ENCODE measurements at places on chromosomes 6 and 20.

GRCh38 chr6:81308577-81309279 lies 443.8 kb downstream of the TENT5A start:
- no peak for DNase-seq

DNA sequence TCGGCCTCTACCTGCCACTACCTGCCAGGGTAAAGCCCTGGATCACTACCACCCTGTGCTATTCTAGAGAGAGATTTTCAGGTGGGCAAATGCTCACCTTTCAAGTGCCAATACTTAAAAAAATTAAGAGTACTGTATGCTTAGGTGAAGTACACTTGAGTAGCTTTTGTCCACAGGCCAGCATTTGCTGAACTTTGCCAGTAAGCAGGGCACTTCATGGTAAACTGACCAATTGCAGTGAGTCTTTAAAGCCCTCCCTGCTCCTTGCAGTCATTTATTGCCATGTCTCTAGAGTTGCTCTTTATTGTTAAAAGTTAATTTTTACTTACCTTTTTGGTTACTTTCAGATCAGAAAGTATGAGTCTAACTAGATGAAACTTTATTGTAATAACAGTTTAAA lies 58.5 kb downstream of the PLAGL1 start:
- DNase-seq: no peak

DNA sequence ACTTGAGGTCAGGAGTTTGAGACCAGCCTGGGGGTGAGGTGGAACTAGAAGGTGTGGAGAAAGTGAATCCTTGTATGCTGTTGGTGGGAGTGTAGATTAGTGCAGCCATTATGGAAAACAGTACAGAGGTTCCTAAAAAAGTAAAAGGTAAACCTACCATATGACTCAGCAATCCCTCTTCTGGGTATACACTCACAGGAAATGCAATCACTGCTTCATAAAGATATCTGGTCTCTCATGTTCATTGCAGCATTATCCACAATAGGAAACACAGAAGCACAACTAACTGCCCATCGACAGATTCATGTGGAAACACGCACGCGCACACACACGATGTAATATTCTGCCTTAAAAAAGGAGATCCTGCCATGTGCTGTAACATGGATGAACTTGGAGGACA lies 66.7 kb downstream of the CDC5L start:
- no peak for DNase-seq

DNA sequence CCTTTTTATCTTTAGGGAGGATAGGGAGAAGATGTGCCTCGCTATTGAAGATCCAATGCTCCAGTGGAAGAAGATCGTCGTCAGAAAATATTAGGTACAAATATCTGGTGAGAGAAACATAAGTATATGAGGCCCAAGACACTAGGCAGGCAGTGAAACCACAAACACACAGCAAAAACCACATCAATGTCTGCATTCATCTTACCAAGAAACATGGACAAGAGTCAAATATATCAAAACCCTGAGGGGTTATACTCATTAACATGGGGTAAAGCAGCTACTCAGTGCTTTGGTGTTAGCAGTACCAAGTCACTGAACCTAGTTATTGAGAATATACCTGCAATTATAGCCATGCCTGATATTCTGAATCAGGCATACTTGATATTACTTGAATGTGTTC lies 101.4 kb upstream of the FAM184A start:
- DNase-seq: no peak

DNA sequence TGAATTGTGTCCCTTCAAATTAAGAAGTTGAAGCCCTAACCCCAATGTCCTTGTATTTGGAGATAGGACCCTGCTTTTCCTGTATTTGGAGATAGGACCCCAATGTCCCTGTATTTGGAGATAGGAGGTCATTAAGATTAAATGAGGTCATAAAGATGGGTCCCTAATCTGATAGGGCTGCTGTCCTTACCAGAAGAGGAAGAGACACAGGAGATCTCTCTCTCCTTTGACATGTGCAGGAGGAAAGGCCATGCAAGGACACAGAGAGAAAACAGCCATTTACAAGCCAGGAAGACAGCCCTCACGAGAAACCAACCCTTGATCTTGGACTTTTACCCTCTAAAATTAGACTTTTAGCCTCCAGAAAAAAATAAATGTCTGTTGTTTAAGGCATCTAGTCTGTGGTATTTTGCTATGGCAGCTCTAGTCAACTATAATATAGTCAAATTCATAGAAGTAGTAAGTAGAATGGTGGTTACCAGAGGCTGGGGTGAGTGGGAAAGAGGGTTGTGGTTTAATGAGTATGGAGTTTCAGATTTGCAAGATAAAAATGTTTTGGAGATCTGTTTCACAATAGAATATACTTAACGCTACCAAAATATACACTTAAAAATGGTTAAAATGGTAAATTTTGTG lies 59.3 kb downstream of the UBE3D start:
- no peak for DNase-seq

- no peak for DNase-seq
Observed at GRCh38 chr6:14732226-14732843, 513.5 kb upstream of the JARID2 start.

- no peak for DNase-seq
Observed at GRCh38 chr6:155544677-155545076, 89.0 kb upstream of the NOX3 start.

DNA sequence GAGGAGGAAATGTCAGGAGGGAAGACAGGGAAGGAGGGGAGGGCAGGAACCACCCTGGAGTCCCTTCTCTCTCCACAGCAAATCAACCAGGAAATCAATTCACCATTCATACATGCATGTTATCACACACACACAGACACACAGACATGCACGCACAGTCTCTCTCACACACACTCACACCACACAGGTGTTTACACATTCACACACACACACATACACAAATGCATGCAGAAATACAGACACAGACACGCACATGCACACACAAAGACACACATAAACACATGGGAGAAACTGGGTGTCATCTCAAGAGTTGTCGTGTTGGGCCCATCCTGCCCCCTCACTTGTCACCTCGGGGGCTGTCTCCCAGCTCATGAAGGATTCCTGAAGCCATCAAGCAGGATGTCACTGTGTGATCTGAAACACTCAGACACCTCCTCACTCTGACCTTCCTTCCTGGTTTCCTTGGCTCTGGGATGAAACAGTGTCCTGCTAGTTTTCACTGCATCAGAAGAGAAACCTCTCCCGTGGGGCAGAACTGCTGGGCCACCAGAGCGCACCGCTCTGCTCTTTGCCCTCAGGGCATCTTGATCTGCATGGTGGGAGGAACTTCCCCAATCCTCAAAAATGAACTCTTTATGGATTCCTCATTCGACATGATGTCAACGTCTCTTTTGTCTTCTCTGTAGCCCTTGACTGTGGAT lies 9.2 kb downstream of the RAET1G start:
- DNase-seq: no peak

DNA sequence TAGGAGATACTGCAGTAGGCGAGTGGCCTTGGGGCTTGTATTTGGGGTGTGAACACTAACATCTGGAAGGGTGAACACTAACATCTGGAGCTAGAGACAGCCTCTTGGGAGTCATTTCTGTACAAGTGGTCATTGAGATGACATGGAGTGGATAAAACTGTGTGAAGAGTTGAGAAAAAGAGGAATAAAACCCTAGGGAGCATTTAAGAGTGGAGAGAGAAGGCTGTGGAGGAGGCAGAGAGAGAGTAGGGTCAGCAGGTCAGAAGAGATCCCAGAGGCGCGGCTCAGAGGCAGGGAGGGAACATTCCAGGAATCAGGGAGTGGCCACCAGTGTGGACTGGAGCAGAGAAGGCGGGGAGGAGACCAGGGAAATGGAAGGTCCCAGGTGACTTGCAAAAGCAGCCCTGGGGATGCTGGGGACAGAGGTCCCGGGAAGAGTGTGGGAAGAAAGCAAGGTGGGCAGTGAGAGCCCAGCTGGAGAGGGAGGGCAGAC lies 202.0 kb upstream of the RNF24 start:
- DNase-seq: no peak

DNA sequence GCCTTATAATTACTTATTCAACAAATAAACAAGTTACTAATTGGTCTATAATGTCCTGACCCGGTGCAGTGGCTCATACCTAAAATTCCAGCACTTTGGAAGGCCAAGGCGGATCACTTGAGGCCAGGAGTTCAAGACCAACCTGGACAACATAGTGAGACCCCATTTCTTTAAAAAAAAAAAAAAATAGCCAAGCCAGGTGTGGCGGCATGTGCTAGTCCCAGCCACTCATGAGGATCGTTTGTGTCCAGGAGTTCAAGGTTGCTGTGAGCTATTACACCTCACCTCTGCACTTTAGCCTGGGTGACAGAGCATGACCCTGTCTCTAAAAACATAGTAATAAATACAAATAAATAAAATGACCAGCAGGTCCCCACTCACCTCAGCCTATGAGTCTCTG lies 9.8 kb upstream of the UBE2V1 start:
- DNase-seq: no peak

- no peak for DNase-seq
Observed at GRCh38 chr6:149766156-149766769, 16.7 kb downstream of the PCMT1 start.

DNA sequence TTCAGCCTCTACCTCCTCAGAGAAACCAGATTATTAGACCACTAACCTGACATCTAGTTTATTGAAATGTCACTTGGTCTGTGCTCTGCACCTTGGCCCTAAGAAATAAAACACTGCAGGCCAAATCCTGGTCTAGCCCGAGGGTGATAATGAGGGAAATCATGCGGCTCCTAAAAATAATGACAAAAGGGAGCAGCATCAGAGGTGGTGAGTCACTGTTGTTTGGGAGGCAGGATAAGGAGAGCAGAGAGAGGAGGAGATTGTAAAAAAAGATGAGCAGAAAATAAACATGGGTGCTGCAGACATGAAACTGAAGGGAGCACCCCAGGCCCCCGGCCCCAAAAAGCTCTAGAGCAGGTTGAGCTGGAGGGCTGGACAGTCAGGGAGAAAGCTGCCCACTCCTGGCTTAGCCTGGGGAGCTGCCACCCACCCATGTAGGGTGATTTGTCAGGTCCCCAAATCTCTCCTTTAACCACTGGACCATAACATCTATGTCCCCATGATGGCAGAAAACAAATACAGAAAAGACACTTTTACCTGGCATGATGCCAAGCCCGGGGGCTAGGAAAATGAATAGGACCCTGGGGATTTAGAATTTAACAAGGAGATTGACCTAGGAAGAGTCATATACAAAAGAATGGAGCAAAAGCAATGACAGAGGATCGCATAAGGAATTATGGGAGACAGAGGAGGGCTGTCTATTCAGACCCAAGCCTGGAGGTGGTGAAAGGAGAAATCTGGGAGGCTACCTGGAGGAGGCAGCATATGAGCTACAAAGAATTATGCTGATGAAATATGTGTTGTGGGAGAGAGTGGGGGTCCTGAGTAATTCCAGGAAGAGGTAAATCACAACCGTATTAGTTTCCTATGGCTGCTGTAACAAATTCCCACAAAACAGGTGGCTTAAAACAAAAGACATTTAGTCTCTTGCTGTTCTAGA lies 103.7 kb downstream of the SNAP25 start:
- DNase-seq: no peak

GRCh38 chr6:44315516-44315915 lies 2.4 kb upstream of the AARS2 start:
- no peak for DNase-seq

DNA sequence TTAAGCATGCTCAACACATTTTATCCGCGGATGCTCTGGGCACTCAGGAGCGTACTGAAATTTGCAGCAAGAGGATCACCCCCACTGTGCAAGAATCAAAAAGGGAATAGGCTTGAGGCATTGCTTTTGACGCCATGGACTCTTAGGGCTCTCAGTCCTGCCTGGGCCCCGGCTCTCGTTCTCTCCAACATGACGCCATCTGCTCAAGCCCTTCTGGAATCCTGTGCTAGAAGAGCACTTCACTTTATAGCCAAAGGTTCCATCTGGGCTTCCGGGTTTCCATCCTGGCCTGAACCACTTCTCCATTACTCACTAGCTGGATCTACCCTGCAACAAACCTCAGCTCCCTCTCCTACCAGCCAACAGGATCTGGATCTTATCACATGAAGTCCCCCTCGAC lies 105.3 kb downstream of the FOXF2 start:
- no peak for DNase-seq

DNA sequence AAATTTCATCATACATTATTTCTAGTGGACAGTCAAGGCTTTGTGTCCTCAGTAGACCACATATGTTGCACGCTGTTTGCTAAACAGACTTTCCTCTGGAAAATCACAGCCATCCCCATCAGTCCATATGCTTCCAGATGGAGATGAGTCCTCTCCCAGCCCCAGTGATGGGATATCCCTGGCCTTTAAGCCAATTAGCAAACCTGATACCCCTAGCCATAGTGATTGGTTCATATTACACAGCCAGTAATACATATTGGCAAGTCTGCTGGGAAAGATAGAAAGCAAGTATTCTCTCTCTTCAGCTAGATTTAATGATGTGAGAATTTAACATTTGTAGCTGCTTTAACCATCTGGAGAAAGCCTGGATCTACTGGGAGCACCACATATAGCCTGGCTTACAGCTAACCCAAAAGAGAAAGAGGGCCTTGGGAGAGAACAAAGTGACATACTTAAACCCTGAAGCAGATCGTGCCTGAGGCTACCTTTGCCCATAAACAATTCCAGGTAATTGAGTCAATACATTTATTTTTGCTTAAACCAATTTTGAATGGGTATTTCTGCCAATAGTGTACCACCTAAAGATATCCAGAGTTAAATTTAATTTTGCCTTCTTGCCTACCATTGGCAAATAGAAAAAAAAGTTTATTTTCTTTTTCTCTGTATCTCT lies 103.5 kb upstream of the HIVEP1 start:
- no peak for DNase-seq

GRCh38 chr6:157535340-157536222 lies 154.6 kb downstream of the ZDHHC14 start:
- DNase-seq: no peak

- no peak for DNase-seq
Observed at GRCh38 chr6:4491501-4492260, 284.5 kb upstream of the CDYL start.

All from renal cortex interstitium (tissue), 15 donors.